ENCODE measurements at places on chromosomes 16 and 17. TPM values are rescaled to one million over a fixed set of nuclear protein-coding genes. Genes with fewer than 3 reads are reported as not detected.

CLDN7 gene
- total RNA-seq = 111 TPM

RBBP6 gene
- total RNA-seq = 42.2 TPM

PDILT gene
- not detected for total RNA-seq

KRTAP2-2 gene
- total RNA-seq = not detected

ITPRIPL2 gene
- total RNA-seq = 24.5 TPM

NAA38 gene
- 27.4 TPM for total RNA-seq

KRT13 gene
- not detected for total RNA-seq

SEPTIN1 gene
- 0.21 TPM for total RNA-seq

ADGRG1 gene
- 195 TPM for total RNA-seq

Measured in Caco-2 (cell line).